Mammary microvascular endothelial cell (primary cell): ENCODE measurements at places on chromosomes 5 and 9. TPM values are rescaled to one million over a fixed set of nuclear protein-coding genes. Genes with fewer than 3 reads are reported as not detected.

The SLC36A2 gene
- total RNA-seq, result not detected in 2 replicates

The SYNPO gene
- total RNA-seq, result 40.3 and 41.0 TPM in 2 replicates

The SHROOM1 gene
- 11.4 and 13.9 TPM in 2 replicates for total RNA-seq

The GADD45G gene
- total RNA-seq, result 0.33 and 0.54 TPM in 2 replicates

The ANKRD18B gene
- 0.34 and 0.53 TPM in 2 replicates for total RNA-seq

The PRRX2 gene
- 0.20 and 0.40 TPM in 2 replicates for total RNA-seq

The AJM1 gene
- 0.93 and 1.5 TPM in 2 replicates for total RNA-seq

The LRRC19 gene
- not detected in 2 replicates for total RNA-seq

The DOCK8 gene
- 2.8 and 3.0 TPM in 2 replicates for total RNA-seq

The BSPRY gene
- total RNA-seq, result not detected in 2 replicates

The PCDHGA6 gene
- total RNA-seq, result 0.73 and 1.2 TPM in 2 replicates

The TSSK1B gene
- not detected in 2 replicates for total RNA-seq

The CDKN2A gene
- total RNA-seq, result 40.8 and 43.6 TPM in 2 replicates

The HMGCS1 gene
- 27.4 and 27.6 TPM in 2 replicates for total RNA-seq

The PPP3R2 gene
- not detected in 2 replicates for total RNA-seq

The SCAI gene
- 2.1 and 4.5 TPM in 2 replicates for total RNA-seq
